ENCODE measurements at places on chromosomes 6 and 20. TPM values are rescaled to one million over a fixed set of nuclear protein-coding genes. Genes with fewer than 3 reads are reported as not detected.

The ZNF391 gene
- polyA plus RNA-seq: 1.7 TPM

GRCh38 chr20:21682521-21682954, 22.9 kb upstream of the PAX1 start:
- no peak overlapping the region for H3K4me3 ChIP-seq
- no peaks in the 10 kb centered on the region for H3K4me1 ChIP-seq
- no peak overlapping the region for H3K27ac ChIP-seq
- no peaks in the 10 kb centered on the region for H3K36me3 ChIP-seq

The TNF gene
- 1.4 TPM for polyA plus RNA-seq

- H3K4me1 ChIP-seq: peaks cover 6% of the 10 kb centered on the region
- H3K36me3 ChIP-seq: no peaks in the 10 kb centered on the region
Observed at GRCh38 chr6:119443993-119444641, 94.6 kb upstream of the MAN1A1 start.

GRCh38 chr20:19008497-19008896, 194.9 kb downstream of the SCP2D1 start:
- no peaks in the 10 kb centered on the region for H3K4me1 ChIP-seq
- no peak overlapping the region for H3K4me3 ChIP-seq
- H3K27ac ChIP-seq: no peak overlapping the region
- no peaks in the 10 kb centered on the region for H3K36me3 ChIP-seq

DNA sequence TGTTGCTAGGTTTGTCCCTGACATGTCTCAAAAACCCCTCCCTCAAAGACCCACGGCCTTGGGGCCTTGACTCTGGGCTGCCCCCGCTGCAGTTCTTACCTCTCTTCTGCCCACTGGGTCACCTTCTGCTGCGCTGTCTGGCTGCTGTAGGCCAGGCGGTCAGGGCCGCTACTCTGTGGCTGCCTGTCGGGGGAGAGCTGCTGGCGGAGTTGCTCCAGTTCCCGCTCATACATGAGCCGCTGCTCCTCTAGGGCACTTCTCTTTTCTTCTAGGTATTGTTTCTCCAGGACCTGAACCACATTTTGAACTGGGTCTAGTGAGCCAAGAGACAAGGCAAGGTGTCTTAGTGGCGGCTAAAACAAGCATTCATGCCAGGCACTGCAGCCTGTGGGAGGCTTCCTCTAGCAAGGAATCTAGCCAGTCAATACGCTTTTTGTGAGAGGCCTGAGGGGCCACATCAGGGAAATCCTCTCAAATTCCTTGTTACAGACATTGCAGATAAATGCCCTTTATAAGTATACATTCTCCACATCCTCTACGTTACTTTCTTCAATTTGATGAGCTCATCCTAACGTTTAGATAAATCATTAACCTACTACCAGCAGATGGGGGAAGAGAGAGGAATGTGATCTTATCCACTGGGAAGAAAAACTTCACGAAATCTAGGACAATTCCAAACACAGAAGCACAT, 110.3 kb upstream of the NUP153 start:
- H3K4me1 ChIP-seq: no peaks in the 10 kb centered on the region
- H3K4me3 ChIP-seq: no peak overlapping the region
- H3K27ac ChIP-seq: no peak overlapping the region

DNA sequence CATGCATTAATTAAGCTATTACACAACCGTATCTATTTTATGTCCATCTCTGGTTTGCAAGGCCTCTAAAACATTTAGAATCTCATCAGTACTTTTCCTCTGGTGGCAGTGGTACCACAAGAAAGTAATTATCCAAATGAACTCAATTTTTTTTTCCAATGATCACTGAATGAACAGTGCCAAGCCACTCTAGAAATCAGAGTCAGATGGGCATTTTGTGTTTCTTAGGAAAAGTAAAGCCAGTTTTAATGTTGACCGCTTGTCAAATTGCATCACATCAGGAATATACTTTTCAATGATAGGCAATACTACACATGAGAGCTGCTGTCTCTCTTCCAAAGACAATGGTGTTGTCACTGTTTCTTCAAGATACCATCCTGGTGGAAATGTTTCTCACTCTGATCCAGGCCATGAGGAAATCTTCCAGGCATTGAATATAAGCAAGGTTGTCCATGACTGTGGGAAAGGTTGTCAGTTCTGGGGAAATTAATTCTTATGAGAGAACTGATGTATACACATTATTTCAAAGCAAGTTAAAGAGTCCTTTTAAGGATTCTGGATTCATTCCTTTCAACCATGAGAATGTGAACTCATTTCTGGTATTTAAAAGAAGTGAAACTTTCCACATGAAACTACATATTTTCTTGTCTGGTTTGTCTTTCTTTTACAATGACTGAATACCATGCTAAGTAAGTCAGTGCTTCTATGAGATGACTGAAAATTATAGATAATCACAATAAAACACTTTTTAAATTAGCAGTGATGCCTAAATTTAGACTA, 108.8 kb upstream of the TCF21 start:
- no peak for DNase-seq
- H3K36me3 ChIP-seq: no peaks in the 10 kb centered on the region
- no peaks in the 10 kb centered on the region for H3K4me1 ChIP-seq

DNA sequence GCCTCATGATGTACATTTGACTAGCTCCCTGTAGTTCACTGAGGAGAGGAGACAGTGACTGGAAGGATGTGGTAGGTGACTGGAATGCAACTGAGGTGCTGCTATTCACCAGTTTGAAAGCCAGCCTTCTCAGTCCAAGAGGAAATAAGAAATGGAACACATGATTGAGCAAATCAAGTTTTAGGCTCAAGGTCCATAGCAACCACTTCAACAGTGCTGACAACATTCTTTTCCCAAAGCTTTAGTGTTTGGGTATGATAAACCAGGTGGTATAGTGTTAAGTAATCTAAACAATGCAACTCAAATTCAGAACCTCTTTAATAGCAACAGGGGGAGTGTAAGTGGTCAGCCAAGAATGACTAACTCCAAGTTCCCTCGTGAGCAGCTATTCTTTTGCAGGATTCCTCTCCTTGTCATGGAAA, 9.2 kb downstream of the ZHX3 start:
- no peaks in the 10 kb centered on the region for H3K27me3 ChIP-seq
- H3K27ac ChIP-seq: no peak overlapping the region
- no peaks in the 10 kb centered on the region for H3K36me3 ChIP-seq

The FAM83D gene
- 2.5 TPM for polyA plus RNA-seq

DNA sequence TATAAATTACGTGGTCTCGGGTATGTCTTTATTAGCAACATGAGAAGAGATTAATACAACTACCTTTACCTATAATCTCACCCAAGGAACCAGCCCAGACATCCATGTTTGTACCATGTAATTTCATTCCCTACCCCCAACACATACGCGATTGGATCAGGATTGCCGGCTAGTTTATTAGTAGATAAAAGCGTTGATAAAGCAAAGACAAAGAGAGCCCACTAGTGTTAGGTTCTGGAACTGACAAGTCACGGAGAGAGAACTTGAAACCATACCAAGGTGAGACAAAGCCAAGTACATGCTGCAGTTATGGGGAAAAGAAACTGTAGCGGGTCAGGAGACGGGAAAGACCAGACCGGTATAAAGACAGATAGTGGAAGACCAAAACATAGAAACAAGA, 37.4 kb upstream of the FAM135A start:
- H3K4me3 ChIP-seq: no peak overlapping the region
- no peak for DNase-seq
- no peaks in the 10 kb centered on the region for H3K27me3 ChIP-seq
- no peak overlapping the region for H3K27ac ChIP-seq
- no peaks in the 10 kb centered on the region for H3K36me3 ChIP-seq
- H3K4me1 ChIP-seq: no peaks in the 10 kb centered on the region

DNA sequence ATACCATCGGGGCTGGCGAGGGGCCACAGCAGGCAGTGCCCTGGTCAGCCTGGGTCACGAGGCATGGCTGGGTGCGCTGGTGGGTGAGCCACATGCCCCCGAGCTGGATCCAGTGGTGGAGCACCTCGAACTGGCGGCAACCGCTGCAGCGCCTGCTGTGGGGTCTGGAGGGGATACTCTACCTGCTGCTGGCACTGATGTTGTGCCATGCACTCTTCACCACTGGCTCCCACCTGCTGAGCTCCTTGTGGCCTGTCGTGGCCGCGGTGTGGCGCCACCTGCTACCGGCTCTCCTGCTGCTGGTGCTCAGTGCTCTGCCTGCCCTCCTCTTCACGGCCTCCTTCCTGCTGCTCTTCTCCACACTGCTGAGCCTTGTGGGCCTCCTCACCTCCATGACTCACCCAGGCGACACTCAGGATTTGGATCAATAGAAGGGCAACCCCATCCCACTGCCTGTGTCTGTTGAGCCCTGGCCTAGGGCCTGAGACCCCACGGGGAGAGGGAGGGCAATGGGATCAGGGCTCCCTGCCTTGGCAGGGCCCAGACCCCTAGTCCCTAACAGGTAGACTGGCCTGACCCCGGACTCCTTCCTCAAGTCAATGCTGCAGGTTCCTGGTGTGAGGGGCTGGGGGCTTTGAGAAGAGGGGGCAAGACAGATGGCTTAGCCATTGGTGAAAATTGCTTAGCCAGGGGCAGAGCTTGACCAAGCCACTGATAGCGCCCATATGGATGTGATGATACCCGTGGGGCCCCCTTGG, 598 bp downstream of the TMEM239 start:
- H3K27ac ChIP-seq: no peak overlapping the region
- H3K36me3 ChIP-seq: no peaks in the 10 kb centered on the region
- DNase-seq: no peak
- no peak overlapping the region for H3K4me3 ChIP-seq
- peaks cover 20% of the 10 kb centered on the region for H3K27me3 ChIP-seq

GRCh38 chr6:44193307-44193910, 23.3 kb upstream of the MYMX start:
- no peaks in the 10 kb centered on the region for H3K27me3 ChIP-seq
- H3K27ac ChIP-seq: no peak overlapping the region
- H3K36me3 ChIP-seq: no peaks in the 10 kb centered on the region
- no peak for DNase-seq
- peaks cover 11% of the 10 kb centered on the region for H3K4me1 ChIP-seq
- no peak overlapping the region for H3K4me3 ChIP-seq

The MAS1 gene
- 0.02 TPM for polyA plus RNA-seq

The JPH2 gene
- polyA plus RNA-seq: 2.0 TPM

DNA sequence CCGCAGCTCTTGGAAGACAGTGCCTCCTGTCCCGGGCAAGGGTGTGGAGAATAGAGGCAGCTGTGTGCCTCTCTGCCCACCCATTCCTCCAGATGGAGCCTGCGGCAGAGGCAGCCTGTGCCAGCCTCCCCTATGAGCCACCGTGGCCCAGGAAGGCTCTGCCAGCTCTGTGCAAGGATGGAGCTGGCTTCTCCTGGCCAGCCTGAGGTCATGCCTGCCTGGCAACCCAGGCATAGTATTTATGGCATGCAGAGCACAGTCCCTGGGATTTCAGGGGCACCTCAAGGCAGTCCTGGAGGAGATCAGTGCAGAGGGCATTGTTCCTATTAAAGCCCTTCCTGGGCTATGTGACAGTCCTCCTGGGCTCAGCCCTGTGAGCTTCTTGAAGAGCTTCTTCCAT, 1.5 kb downstream of the EPB41L1 start:
- no peak for DNase-seq
- H3K4me3 ChIP-seq: no peak overlapping the region
- no peaks in the 10 kb centered on the region for H3K36me3 ChIP-seq

The MOXD1 gene
- polyA plus RNA-seq: 3.2 TPM

DNA sequence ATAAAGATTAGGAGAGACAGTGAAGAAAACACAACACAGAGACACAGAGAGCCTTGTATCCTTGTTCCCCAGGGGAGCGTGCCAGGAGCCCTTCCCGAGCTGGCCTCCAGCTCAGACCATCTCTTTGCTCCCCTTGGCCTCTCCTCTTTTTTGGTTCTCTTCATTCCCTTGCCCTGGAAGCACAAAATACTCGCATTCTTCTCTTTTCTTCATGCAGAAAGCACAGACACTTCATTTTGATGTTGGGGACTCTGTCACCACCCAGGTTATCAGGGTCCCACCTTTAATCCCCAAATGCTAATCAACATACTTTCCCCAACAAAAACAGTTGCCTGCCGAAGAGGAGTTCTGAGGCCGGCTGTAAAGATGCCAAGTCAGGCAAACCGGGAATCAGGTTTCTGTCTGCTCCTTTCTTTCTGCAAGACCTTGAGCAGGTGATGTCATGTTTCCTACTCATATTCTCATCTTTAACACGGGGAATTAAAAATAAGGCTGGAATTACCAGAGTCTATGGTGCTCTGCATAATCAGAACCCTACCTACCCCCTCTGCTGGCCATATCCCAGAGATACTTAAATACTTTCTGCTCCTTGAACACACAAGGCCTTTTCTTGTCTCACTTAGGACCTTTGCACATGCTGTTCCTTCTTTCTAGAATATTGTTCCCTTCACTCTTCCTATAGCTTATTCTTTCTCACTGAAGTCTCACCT, 21.7 kb downstream of the TGM6 start:
- H3K36me3 ChIP-seq: no peaks in the 10 kb centered on the region
- no peak overlapping the region for H3K27ac ChIP-seq

The SRMS gene
- polyA plus RNA-seq: 0.05 TPM

The IL17F gene
- 0.96 TPM for polyA plus RNA-seq

GRCh38 chr20:4905613-4906012, 95.7 kb downstream of the SLC23A2 start:
- H3K36me3 ChIP-seq: peaks cover 6% of the 10 kb centered on the region
- no peak overlapping the region for H3K27ac ChIP-seq
- no peak for DNase-seq
- H3K4me3 ChIP-seq: no peak overlapping the region
- H3K27me3 ChIP-seq: no peaks in the 10 kb centered on the region

GRCh38 chr6:89281779-89282246, 33.3 kb downstream of the GABRR2 start:
- H3K4me3 ChIP-seq: no peak overlapping the region
- H3K27me3 ChIP-seq: no peaks in the 10 kb centered on the region
- H3K36me3 ChIP-seq: no peaks in the 10 kb centered on the region
- no peak overlapping the region for H3K27ac ChIP-seq

DNA sequence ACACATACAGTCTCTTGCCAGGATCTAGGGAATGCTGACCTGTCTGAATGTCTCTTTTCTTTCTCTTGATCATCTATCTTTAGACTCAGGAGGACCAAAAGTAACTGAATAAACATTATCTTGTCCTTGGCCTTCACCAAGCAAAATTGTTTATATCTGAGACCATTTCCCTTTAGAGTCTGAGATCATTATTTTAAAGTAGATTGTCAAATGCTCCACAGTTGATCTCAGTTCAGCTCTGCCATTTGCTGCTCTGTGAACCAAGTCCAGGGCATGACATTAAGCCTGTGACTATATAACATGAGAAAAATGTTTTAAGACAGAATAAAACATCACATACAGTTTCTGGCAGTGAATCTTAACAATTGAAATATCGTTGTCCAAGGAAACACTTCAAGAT, 148.3 kb upstream of the NRSN1 start:
- H3K4me3 ChIP-seq: no peak overlapping the region
- H3K4me1 ChIP-seq: no peaks in the 10 kb centered on the region
- no peaks in the 10 kb centered on the region for H3K36me3 ChIP-seq
- no peak overlapping the region for H3K27ac ChIP-seq

The BMP7 gene
- polyA plus RNA-seq: 2.4 TPM

DNA sequence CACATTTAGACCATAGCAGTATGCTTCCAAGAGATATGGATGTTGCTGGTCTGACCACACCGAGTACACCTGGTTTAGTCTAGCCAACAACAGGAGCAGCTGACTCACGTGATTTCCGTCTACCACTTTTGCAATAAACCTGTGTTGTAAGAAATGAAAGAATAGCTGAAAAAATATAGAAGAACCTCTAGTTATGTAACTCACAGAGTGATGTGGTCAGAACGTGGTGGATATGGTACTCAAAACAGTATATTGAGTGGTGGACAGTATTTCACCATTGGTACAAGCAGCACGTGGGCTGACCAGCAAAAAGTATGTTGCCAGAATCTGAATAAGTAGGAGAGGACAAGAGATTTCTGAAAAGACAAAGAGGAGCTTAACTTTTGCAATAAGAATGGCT, 226.9 kb downstream of the TBC1D7 start:
- H3K27ac ChIP-seq: no peak overlapping the region
- H3K4me1 ChIP-seq: no peaks in the 10 kb centered on the region
- no peak overlapping the region for H3K4me3 ChIP-seq
- H3K27me3 ChIP-seq: no peaks in the 10 kb centered on the region
- DNase-seq: no peak
